Activated B cell treated with CpG ODN at 0.5 μM for 24 hours (primary cell): ENCODE measurements at places on chromosomes 12 and 14.

DNA sequence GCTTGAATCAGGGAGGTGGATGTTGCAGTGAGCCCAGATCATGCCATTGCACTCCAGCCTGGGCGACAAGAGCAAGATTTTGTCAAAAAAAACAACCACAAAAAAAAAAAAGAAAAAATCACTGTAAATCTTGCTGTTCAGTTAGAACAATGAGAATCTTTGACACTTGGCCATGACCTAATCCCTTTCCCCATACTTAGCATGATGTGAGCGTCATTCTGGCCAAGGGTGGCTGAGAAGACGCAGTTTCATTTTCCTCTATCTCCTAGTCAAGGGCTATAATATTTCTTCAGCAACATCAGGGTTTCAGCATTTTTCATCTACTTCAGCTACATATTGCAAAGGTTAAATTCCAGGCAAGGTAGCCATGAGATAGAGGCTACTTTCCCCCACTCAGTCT lies 599.4 kb upstream of the MDGA2 start:
- DNase-seq, result no peak

GRCh38 chr14:69298131-69299071 lies 38.4 kb downstream of the GALNT16 start:
- no peak for DNase-seq

- DNase-seq, result no peak
These were observed 676 bp downstream of the SERPINA3 start for GRCh38 chr14:94612580-94613554.

DNA sequence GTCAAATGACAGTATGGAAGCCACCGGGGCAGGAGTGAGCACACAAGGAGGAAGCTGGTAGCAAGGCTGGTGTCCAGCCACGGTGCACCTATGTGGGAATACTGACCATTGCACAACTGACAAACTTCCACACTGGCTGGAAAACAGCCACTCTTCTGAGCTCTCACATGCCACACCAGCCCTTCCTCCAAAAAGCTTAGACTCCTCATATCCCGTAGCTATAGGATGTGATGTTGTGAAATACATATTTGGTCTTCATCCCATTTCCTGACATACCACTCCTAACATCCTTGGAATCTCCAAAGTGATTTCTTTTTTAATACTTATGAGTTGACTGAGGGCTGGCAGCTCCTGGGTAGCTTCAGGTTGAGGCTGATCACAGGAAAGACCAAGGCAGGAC lies 103.6 kb downstream of the NTF3 start:
- DNase-seq, result no peak

- DNase-seq, result peak; percentile 60
These were observed 57.9 kb upstream of the PNMA1 start for GRCh38 chr14:73771848-73772638.

DNA sequence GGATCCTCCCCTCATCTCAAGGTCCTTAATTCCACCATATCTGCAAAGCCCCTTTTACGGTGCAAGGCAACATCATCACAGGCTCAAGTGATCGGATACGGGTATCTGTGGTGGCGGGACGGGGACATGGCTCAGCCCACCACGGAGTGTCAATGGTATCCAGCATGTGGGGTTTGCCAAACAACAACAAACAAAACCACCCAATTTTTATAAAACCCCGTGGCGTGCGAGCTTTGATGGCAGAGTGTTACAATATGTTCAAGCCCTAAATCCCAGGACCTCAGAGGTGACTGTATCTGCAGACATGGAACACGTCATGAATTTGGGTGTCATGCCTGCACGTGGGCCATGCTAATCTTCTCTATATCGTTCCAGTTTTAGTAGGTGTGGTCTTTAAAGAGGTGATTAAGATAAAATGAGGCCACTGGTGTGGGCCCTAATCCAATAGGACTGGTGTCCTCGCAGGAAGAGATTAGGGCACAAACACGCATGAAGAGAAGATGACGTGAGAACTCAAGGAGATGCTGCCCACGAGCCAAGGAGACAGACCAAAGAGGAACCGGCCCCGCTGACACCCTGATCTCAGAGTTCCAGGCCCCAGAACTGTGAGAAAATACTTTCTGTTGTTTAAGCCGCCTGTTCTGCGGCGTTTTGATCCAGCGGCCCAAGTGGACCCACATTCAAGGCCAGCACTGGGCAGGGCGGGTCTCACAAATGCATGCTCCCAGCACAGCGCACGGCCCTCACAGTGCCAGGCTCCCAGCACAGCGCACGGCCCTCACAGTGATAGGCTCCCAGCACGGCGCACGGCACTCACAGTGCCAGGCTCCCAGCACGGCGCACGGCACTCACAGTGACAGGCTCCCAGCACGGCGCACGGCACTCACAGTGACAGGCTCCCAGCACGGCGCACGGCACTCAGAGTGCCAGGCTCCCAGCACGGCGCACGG lies 6.7 kb upstream of the GOLGA3 start:
- no peak for DNase-seq

- DNase-seq, result no peak
These were observed 974 bp upstream of the TNS2 start for GRCh38 chr12:53048780-53049401.
